Omental fat pad (tissue), 4 donors: ENCODE measurements at places on chromosomes 4 and X.

GRCh38 chr4:6918338-6918737 is 8.7 kb downstream of the TBC1D14 start:
- DNase-seq = no peak

- no peak for DNase-seq
Measured at GRCh38 chr4:126772662-126773061, 860.1 kb upstream of the INTU start.

- no peak for DNase-seq
Measured at GRCh38 chrX:8868070-8868773, 67.0 kb upstream of the FAM9A start.

- DNase-seq = no peak
Measured at GRCh38 chr4:153375303-153375702, 30.8 kb downstream of the MND1 start.

DNA sequence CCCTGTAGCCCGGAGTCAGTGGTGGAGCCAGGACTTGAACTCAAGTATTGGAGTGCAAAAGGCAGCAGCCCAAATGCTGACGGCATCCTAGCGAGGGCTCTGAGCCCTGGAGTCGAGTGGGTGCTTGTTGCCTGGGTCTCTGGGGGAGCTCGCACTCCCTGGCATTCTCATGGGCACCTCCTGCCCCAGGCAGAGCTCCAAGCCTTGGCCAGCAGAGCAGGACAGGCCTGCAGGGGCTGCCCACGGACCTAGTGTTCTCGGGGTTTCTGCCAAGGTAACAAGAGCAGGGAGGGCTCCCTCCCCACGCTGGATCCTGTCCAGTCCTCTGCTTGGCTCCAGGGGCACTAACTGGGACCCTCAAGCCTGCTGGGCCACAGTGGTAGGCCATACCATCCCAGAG is 17.6 kb upstream of the WFS1 start:
- no peak for DNase-seq

DNA sequence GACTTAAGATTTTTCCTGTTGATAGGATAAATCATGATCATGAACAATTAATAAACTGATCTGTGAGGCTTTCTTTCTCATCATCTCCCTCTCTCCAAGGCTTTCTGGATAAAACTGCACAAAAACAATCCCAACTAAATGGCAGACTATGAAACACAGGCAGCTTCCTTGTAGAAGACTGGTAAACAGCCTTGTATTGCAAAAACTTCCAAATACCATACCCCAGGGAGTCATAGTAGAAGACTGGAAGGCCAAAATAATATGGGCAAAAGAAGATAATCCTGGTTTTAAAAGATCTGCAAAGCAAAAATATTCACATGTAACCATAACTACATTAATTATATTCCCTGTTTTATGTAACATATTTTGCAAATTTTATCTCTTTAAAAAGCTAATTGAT is 113.0 kb downstream of the ANAPC10 start:
- DNase-seq = no peak

DNA sequence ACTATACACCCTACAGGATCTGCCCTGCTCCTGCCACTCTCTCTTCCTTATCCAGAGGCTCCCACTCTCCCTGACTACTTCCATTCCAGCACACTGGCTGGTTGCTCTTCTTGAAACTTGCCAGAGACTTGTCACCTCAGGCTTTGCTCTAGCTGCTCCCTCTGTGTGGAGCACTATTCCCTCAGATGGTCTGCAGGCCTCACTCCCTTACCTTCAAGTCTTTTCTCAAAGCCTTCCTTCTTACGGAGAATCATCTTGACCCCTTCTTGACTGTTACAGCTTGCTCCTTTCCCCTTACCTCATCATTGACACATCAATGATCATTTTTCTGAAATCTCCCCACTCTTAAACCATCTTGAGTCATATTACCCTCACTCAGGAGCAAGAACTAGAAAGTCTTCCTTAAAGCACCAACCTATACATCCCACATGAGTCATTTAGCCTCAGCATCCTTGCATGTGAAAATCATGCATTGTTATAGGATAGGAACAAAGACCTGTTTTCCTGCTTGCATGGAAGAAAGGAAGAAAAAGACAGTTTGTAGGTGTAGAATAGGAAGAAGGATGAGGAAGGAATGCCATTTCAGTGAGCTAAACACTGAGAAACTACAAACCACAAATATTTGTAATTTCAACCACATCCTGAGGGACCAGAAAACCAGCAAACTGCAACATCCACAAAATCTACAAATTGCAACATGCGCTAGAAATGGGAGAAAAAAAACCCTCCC is 55.7 kb downstream of the ANTXR2 start:
- no peak for DNase-seq

GRCh38 chr4:47530801-47531200 is 45.7 kb downstream of the ATP10D start:
- no peak for DNase-seq

- DNase-seq = no peak
Measured at GRCh38 chrX:108049649-108050048, 4.8 kb downstream of the VSIG1 start.

GRCh38 chr4:94700298-94700697 is 57.5 kb upstream of the BMPR1B start:
- DNase-seq = no peak
